ENCODE measurements at places on chromosomes 3 and 15.

- no peak for DNase-seq
These were observed 72.7 kb upstream of the CORO2B start for GRCh38 chr15:68506071-68506470.

GRCh38 chr3:16012086-16012485 is 162.4 kb upstream of the GALNT15 start:
- DNase-seq = no peak

GRCh38 chr15:96272427-96272826 is 58.1 kb upstream of the NR2F2 start:
- no peak for DNase-seq

GRCh38 chr3:165545059-165545458 is 292.2 kb downstream of the BCHE start:
- DNase-seq = no peak

- no peak for DNase-seq
These were observed 54.5 kb upstream of the ATP11B start for GRCh38 chr3:182738583-182739411.

GRCh38 chr15:26028086-26028740 is 165.1 kb upstream of the ATP10A start:
- no peak for DNase-seq

DNA sequence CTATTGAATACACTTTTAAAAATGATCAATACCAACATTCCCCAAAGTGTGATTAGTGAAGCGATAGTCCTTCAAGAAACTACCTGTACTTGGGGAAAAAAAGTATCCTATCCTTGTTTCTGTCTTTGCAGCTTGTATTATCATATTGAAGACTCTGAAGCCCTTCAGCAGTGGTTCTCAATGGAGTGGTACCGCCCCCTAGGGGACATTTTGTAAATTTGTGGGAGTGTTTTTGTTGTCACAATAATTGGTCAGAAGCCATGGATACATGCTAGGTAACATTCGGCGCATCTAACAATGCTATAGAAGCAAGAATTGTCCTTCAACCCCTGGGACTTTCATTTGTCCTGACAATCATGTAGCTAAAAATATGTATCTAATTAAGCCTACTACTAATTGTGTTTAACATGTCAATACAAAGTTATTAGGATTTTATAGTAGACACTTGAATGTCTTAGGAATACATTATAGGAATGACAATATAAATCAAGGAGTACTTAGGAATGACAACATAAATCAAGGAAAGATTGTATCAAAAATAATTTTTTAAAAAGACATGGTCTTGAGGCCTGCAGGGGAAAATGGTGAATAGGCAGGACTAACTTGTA is 53.7 kb downstream of the NMD3 start:
- peak; percentile 52 for DNase-seq

DNA sequence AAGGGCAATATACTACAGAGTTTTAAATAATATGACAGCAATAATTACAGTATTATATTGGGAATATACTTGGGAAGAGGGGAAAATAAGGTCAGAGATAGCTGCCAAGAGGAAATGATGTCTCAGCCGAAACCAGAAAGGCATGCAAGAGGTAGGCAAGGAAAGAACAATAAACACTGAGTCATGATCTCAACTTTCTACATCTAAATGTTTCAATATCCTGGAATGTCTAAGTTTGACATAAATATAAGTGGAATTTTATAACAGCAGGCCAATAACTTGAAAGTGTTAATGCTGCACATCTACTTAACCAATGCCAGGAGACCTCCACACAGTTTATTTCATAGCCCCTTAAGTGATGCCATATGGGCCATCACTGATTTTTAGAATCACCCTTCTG is 99.8 kb upstream of the CPNE4 start:
- DNase-seq = no peak

- no peak for DNase-seq
These were observed 31.0 kb downstream of the P3H2 start for GRCh38 chr3:190089711-190090110.

DNA sequence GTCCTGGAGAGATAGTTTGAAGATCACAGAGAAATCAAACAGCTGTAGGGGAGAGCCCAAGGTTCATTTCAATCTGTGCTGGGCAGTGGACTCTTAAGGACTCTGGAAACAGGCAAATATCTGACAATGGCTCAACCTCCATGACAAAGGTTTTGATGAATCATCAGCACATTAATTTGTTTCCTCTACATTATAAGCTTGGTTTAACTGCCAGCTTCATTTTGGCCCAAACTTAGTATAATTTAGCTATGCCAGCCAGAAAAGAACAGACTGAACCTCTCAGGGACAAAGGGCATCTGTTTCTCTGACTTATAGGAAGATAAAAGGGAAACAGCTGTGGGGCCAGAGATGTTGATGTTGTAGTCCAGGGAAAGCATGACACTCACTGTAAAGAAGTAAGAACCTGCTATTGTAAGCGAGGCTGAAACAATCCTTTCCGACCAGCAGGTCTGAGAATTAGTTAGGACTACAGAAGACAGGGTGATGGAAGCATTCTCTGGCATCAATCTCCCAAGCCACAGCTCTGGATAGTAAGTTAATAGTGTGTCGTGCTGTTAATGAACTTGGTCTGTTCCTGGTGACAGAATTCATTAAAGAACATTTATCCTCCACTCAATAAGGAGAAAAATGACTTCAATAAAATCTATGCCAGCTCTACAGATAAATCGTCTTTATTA is 110.1 kb downstream of the KCNMB2 start:
- no peak for DNase-seq

DNA sequence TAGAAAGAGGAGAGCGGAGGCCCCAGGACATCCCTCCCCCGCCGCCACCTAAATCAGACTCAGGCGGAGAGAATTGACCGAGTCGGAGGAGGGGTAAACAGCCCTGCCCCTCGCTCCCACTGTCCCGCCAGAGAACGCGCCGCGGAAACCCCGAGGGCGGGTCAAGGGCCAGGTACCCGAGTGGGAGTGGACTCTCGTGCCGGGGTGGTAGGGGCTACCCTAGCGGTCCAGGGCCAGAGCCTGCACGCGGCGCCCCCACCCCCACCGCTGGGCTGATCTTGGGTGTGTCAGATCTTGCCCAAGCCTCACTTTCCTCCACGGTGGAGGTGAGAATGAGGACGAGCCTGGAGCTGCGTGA is 19.0 kb downstream of the SPATA12 start:
- DNase-seq = no peak

DNA sequence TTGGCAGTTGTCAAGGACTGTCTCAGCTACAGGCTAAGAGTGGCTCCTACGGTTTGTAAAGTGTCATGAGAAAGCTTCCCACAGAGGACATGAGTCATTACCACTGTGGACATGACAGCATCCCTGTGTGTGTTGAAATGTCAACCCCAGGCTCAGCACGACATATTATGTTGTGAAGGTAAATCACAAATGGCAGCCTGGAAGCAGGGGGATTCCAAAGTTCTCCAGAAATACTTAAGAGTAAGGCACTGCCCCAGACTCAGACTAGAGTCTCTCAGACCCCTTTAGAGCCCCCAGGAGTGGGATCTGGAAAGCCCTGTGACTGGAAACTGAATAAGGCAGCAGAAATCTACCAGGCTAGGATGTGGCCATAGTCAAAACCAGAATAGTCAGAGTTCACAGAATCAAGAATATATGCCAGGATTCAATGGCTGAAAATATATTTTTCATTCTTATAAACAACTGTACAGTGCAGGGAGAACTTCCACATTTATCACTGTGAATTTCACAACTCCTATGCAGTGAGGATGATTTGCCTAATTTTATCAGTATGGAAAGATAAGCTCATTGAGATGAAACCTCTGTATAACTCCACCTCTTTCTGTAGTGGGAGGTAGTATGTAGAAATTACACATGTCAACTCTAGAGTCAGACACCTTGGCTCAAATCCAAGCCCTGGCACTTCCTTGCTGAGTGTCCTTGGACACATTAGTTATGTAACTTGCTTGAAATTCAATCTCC is 237.1 kb upstream of the CFAP20DC start:
- DNase-seq = no peak

DNA sequence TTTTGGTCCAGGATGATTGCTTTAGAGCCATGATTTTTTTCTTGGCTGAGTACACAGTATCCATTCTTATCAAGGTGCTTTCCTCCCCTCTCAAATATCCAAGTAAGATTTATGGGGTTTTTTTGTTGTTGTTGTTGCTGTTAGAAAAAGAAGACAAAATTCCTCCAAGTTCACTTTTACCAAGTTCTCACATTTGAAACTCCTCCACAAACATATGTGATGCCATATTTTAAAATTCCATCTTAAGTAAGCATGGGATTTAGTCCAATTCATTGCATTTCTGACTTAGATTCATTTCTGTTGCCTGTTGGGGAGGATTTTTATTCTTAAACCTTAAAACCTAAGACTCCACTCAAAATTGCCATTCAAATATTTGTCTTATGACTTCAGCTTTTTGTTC is 128.6 kb upstream of the SPATA12 start:
- no peak for DNase-seq

DNA sequence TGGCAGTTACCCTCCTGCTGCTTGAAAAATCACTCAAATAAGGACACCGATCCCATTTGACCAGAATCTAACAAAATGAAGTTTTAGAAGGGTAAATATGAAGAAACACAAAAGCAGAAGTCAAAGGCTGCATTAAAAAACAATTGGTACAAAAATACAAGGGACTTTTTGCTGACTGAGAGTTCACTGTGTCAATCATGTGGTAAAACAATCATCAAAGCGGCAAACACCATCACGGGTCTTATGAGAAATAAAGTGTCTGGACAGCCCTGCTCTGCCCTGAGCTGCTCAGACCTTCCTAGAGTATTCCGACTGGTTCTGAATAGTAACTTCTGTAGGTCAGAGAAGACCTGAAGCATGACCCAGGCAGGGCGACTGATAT is 137.2 kb upstream of the RAD18 start:
- DNase-seq = no peak

- DNase-seq = no peak
These were observed 25.6 kb downstream of the RASGRP1 start for GRCh38 chr15:38539008-38539343.

DNA sequence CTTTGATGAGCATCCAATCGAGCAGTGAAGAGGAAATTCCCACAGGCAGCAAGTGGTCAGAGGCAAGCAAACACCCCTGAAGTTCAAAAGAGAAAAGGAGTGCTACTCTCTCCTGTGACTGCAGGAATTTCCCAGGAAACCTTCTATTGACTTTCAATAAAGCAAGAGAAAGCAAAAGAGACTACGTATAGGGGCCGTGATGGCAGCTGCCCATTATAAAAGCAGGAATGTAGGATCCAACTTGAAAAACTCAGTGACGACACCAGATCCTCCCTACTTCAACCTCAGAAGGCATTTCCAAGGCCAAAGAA is 53.1 kb upstream of the IP6K2 start:
- DNase-seq = no peak

- no peak for DNase-seq
These were observed 39.2 kb downstream of the NUP210 start for GRCh38 chr3:13380971-13381370.

DNA sequence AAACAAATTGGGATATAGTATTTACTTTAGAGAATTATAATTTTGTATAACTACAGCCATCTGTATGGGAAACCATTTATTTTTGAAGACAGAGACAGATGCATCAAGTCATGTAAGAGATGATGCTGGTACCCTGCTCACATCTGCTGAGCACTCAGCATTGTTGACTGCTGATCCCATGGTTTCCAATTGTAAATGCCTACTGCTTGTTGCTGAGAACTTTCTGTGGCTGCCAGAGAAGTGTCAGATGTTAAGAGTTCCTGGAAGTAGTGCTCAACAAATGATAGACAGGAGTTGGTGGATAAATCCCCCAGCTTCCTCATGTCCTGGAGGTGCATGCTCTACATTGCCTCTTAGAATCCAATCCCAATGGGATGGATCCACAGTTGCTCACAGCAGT is 167.1 kb downstream of the OXSM start:
- no peak for DNase-seq

DNA sequence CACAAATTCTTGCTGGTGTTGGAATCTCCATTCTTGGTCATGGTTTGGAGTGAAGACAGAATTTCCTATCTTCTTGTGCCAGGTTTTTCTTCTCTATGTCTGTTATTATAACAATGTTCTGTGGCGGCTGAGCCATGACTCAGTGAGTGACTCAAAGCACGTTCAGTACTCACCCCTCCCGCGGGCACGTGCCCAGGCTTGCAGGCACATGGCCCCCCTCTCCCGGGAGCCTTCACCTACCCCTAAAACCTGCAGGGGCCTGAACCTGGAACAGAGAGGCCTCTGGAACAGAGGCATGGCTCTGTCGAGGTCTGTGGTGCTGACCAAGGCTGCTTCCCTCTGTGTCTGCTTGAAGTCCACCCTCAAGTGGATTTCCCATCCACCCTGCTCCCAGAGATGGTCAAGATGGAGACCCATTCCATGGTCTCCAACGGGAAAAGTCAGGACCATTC is 27.6 kb downstream of the PLXNB1 start:
- peak; percentile 4 for DNase-seq

DNA sequence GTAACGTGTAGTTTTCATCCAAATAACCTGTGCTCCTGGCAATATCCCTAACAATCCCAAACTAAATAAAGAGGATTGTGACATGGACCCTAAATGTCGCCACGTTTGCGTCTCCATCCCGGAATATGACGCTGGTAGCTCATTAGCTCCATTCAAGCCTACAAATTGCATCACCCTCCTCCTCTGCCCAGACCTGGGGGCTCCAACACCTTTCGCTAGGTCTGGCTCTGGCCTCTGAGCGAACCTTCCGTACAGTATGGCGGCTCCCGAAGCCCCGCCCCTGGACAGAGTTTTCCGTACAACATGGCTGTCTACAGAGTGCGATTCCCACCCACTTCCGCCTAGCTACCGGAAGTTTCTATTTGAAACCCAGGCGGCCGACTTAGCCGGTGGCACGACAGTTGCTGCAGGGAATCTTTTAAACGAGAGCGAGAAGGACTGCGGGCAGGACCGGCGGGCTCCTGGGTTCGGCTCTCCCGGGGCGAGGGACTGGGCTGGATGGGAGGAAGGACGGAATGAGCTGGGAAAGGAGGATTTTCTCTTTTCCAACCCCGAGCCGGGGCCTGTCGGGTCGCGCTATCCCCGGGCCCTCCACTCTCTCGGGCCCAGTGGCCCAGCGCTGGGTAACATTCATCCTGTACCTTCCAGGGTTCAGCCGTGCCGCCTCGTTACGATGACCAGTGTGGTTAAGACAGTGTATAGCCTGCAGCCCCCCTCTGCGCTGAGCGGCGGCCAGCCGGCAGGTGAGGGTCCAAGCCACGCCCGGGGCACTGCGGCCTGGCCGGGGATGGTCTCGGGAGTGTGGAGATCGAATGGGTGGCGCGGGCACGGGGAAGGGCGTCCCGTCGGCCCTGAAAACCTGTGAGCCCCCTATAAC is at the start of gene KNSTRN:
TSS of gene KNSTRN (plus strand) at position 142 of the 877 bp plus-strand sequence. CDS start at position 257, 115 bp downstream.
- DNase-seq = peak; percentile 94

DNA sequence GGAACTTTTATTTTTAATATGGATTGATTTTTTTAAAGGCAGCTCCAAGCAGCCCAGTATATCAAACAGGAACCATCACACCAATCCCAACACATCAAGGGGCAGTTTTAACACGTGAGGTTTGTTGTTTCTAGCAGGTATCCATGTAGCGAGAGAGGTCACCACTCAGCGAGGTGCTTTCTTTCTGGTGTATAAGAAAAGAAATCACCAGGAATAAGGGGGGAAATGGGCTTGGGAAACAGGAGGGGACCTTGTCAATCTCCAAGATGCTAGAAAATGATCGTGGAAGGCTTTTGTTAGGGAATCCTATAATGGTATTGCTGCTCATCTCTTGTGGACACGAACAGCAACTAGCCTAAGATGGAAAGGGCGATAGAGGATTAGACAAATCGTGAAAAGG is 402.9 kb upstream of the ATP11B start:
- DNase-seq = no peak

All from WERI-Rb-1 (cell line).